ENCODE measurements at places on chromosomes 6 and 20. TPM values are rescaled to one million over a fixed set of nuclear protein-coding genes. Genes with fewer than 3 reads are reported as not detected.
A peak's percentile ranks its signal among the peaks of the same experiment; 100 is the strongest.

GRCh38 chr6:166443166-166443565 is 60.4 kb upstream of the MPC1 start:
- no peak for DNase-seq

- peak; percentile 24 for DNase-seq
Observed at GRCh38 chr6:53189554-53189953, 40.9 kb upstream of the GCM1 start.

The MUC21 gene
- polyA plus RNA-seq: not detected

- no peak for DNase-seq
Observed at GRCh38 chr6:167495506-167496401, 170.9 kb downstream of the TTLL2 start.

The CLPSL1 gene
- not detected for polyA plus RNA-seq

DNA sequence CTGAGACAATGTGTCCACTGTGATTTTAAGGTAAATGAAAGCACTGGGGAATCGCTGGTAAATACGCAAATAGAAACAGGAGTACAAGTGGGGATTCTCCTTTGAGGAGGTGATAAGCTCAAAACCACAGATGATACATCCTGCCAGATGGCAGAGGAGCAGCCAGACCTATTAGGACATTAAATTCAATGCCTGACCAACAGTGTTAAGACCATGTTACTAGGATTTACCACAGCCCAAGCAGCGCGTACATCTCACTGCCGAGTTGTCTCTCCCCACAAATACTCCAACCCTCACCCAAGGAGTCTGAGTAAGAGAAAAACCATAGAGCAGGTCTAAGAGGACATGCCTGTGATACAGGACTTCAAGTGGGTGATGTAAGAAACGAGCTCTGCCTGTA is 68.9 kb upstream of the TULP1 start:
- no peak for DNase-seq

GRCh38 chr20:9066191-9066590 is 2.7 kb upstream of the PLCB4 start:
- no peak for DNase-seq

- no peak for DNase-seq
Observed at GRCh38 chr6:1227935-1228753, 83.8 kb upstream of the FOXQ1 start.

GRCh38 chr20:14777591-14777990 is 440.2 kb upstream of the FLRT3 start:
- no peak for DNase-seq

DNA sequence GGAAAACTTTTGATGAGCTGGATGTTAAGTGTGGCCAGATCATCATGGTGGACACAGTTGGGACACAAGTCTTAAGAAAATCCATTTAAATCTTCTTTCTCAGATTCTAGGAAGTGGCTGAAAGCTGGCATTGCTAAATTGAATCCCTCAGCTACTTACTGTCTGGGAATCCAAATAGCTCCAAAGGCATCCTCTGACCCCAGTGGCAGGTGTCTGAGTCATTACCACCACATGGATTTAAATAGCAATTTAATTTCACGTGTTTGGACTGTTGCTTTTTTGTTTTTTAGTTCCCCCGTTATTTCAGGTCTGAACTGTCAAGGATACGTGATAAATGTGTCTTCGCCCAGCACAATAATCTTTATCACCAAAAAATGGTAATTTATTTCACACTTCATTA is 33.2 kb upstream of the HDGFL1 start:
- DNase-seq: no peak

The MANEA gene
- polyA plus RNA-seq: 13.5 TPM

The C6orf118 gene
- 0.82 TPM for polyA plus RNA-seq

The BPIFA1 gene
- polyA plus RNA-seq: not detected

GRCh38 chr20:54227241-54227640 is 19.4 kb downstream of the PFDN4 start:
- DNase-seq: no peak

DNA sequence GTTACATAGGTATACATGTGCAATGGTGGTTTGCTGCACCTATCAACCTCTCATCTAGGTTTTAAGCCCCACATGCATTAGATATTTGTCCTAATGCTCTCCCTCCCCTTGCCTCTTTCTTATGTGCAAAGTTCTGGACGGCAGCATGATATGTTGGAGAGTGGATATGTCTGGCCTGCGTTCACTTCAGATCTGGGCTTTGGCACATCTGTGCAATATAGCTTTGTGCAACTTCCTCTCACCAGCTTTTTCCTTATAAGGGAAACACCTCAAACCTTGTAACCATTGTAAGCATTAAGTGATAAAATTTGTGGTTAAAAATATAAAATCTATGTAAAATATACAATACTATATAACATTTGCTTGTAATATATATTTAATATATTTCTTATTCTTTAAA is 288.0 kb downstream of the PHACTR1 start:
- no peak for DNase-seq

- DNase-seq: no peak
Observed at GRCh38 chr6:92550501-92550900, 868.9 kb downstream of the EPHA7 start.

The PROKR2 gene
- not detected for polyA plus RNA-seq

Data from muscle of back (tissue), 13 donors.